M059J (cell line): ENCODE measurements at places on chromosomes 5 and 9. TPM values are rescaled to one million over a fixed set of nuclear protein-coding genes. Genes with fewer than 3 reads are reported as not detected.
A peak's percentile ranks its signal among the peaks of the same experiment; 100 is the strongest.

The CRB2 gene
- not detected in 2 replicates for total RNA-seq

The RLN2 gene
- total RNA-seq: 0.62 TPM in 1 of 2 replicates, not detected in the other

GRCh38 chr5:2375291-2375690 is 376.2 kb downstream of the IRX2 start:
- DNase-seq: no peak

The PCDHGB4 gene
- total RNA-seq: not detected in 2 replicates

DNA sequence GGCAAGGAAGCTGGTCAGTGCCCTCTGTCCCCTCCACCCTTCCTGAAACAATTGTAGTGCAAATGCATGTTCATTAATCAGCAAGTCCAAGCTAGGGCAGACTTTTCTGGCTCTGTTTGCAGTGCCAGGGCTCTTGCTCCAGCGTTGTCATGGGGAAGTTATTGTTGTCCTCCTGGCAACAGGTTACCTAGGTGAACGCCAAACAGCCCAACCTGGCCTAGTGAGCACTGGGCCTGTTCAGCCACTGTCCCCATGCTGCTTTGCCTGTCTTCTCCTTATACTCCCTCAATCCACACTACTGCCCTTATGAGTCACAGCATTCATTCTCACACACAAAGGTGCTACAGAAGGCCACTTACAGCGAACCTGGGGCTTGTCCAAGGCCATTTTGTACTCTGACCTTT is 34.5 kb upstream of the GLIS3 start:
- DNase-seq: peak; percentile 95

GRCh38 chr9:120692901-120693699 is 21.2 kb downstream of the MEGF9 start:
- no peak for DNase-seq

DNA sequence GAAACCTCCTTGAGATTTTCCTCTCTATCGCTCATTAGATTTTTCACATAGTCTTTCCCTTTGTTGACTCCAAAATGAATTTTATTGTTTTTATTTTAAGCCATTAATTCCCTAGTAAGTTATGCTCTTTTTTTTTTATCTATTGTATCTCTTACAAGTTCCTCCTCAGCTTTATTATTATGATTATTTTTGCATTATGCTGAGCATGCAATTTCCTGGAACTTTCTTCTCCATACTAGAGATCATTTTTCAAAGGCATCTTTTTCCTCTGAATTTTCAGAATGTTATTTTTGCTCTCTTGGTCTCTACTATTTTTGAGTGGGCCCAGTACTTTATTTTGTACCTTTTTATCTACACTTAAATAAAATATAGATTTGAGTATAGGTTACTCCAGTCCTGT is 376.6 kb upstream of the SEMA6A start:
- DNase-seq: no peak

The STOML2 gene
- total RNA-seq: 124 and 135 TPM in 2 replicates

The GPR150 gene
- 0.34 and 2.4 TPM in 2 replicates for total RNA-seq

DNA sequence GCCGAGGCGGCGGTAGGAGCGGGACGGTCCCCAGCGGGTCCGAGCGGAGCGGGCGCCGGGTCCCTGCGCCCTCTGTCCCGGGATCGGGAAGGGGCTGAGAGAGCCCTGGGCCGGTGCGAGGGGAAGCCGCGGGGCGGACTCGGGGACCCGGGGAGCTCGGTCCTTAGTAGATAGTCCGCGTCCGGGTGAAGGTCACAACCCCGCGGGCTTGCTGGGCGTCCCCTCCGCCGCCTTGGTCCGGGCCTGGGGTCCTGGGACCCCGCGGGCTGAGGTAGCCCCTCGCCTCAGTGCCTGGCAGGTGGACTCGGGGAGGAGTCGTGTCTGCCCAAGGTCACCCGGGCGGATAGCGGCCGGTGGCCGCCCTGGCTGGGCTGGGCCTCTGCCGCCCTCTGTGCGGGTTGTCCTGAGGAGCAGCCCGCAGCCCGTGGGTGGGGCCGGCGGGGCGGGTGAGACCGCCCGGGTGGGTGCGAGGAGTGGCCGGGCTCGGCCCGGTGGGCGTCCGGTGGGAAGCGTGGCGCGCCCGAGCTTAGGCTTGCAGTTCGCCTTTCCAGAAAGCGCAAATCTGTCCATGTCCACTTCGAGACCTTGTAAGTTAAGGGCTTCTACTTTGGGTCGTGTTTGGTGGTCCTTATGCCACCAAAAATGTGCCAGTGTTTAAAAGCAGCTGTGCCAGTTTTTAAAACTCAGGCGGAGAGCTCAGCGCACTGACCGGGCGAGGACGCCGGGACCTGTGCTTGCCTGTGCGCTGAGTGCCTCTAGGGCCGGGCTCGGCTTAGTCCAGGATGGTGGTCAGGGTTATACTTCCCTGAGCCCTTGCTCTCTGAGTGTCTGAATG is 554 bp downstream of the SDHA start:
- DNase-seq: peak; percentile 45

The GFPT2 gene
- total RNA-seq: 1.9 and 6.2 TPM in 2 replicates

The TIMD4 gene
- not detected in 2 replicates for total RNA-seq

The ANGPTL2 gene
- total RNA-seq: 11.5 and 15.8 TPM in 2 replicates

The NTRK2 gene
- 0.44 and 1.1 TPM in 2 replicates for total RNA-seq

GRCh38 chr5:95864456-95864855 is 41.9 kb upstream of the GLRX start:
- no peak for DNase-seq

- no peak for DNase-seq
Measured at GRCh38 chr9:137984520-137985257, 107.1 kb downstream of the CACNA1B start.

- DNase-seq: no peak
Measured at GRCh38 chr5:140023611-140024191, 19.4 kb downstream of the NRG2 start.

DNA sequence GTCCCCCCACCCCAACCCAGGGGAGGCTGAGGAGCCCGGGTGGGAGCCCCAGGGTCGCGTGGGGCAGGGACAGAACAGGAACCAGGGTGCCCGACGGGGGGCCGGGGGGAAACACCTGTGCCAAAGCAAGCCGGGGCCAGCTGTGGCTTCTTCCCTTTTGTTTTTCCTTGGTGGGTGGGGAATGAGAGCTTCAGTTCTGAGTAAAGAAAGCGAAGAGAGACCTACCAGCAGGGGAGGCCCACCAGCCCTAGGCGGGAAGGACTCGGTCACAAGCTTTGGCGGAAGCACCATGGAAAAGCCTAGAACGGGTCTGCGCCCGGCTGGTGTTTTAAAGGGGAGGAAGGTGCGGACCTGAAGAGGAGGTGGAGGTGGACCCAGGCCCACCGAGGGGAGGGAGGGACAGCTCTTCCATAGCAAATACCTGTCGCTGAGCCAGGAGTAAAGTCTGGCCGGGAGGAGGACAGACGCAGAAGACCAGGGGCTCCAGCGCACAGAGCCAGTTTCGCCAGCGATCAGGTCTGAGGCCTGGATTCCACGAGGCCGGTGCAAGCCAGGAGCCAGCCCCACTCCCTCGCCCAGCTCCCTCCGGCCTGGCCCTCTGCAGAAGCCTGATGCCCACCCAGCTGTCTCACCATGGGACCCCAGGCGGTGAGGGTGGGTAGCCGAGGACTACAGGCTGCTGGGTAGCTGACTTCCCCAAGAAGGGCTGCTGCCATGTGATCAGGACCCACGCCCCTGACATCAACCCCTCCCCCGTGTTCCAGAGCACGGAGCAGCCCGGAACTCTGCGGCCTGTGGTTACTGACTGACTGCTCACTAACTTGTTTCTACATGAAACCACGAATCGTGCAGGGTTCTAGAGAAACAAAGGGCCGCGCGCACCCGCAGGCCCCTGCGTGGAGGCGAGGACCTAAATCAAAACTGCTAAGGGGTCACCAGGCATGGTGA is 849 bp upstream of the MGAT1 start:
- DNase-seq: no peak

DNA sequence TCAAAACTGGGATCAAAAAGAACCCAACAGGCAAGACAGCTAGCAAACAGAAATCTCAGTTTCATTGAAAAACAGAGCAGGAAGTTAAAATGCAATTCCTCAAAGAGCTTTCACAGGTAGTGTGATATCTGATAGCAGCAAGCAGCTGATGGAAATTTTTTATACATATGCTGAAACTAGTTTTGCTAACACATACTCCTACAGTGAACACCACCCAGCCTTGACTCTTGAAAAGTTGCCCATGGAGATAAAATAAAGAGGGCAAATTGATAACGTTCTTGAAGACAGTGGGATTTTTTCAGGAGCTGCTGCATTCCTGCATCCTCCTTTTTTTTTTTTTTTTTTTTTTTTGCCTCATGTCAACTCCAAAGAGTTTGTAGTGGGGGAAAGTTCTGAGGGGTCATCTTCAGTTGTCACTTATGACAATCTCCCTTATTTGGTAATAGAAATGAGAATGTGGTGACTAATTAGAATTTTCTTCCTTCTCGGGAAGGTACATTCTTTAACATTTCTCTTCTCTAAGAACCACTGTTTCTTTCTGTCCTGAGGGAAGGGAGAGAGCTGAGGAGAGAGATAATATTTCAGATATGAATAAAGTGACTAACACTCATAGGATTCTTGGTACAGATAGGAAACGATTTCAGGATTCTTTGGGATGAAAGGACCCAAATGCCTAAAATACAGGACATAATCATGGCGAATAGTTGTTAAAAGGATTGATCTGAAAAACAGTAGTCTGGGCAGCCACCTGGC is 24.6 kb downstream of the SH3RF2 start:
- peak; percentile 72 for DNase-seq

DNA sequence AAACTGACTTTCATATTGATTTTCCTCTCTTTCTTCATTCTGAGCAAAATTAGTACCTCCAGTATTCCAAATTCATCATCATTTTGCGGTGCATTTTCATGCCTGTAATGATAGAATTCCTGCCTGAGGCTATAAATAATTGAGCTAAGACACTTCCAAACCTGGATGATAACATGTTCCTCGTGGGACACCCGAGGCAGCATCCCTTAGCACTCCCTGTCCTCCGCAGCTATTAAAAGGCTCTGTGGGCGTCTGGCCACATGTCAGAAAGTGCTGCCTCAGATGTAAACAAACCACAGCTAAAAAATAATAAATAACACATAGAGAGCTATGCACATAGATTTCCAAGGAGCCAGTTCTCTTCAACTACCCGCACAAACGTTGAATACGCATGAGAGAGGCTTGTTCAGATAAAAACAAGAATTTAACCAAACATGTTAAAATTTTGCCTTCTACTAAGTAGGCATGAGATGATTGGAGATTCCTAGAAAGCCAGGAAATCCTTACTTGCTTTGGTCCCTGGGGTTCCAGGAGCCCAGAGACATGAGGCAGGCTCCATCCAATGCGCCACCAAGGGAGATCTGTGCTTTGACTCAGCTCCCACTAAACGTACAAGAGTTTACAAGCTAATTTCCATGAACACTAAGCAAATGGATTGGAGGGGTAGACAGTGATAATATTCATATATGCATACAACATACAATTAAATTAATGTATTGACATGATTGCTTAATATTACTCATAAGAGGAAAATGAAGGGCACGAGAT is 82.7 kb downstream of the SHC3 start:
- no peak for DNase-seq

DNA sequence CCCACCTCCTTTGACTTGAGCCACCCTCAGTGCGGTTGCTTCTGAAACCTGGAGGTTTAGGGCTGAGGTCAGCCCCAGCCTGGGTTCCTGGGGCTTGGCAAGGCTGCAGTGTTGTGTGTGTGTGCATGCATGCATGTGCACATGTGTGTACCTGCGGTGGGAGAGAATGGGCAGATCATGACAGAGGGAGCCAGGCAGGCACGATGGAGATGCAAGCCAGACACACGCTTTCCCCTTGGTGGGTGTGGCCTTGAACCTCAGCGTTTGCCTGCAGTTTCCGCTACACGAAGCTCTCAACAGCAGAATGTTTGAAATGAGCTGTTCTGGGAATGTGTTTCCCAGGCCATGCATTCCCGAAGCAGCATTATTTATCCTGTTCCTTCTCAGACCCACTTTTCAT is 65.9 kb upstream of the RAPGEF1 start:
- no peak for DNase-seq

DNA sequence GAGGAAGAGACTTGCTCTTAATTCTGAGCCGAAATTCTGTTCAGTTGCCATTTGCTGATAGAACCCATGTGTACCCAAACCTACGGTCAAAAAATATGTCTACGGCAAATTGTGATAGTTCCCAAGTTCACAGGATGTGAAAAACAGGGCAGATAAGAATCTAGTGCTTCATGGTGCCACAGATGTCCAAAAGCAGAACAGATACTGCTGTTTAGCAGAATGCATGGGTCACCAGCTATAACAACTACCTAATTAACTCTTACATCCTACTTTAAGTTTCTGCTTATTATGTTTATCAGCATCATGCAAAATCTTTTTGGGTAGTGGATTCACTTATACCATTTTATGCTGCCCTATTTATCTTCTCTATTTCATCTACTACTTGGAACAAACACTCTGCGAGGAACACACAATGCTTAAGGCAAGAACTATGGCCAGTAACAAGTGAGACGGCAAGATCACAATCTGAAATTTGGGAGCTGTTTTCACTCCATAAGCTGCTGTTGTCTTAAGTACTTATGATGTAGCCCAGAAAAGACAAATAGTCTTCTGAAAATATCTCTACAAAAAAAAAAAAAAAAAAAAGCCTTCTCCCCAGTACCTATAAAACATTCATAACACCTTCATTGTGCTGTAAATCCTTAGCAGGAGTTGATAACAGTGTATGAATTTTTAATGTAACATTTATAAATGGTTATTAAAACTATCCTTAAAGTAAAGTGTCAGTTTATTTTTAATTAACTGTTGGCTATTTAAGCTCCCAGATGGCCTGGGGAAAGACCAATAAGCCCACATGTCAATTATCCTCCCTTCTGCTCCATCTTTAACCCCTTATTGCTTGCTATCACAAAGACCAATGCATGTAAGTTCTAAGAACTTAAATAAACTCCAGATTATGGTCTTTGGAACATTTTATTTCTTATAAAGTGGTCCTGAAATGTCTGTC is 232.3 kb downstream of the TLR4 start:
- DNase-seq: no peak

GRCh38 chr9:109460576-109460975 is 37.5 kb downstream of the PTPN3 start:
- DNase-seq: no peak

GRCh38 chr5:131139321-131139720 is 25.7 kb downstream of the HINT1 start:
- DNase-seq: no peak

DNA sequence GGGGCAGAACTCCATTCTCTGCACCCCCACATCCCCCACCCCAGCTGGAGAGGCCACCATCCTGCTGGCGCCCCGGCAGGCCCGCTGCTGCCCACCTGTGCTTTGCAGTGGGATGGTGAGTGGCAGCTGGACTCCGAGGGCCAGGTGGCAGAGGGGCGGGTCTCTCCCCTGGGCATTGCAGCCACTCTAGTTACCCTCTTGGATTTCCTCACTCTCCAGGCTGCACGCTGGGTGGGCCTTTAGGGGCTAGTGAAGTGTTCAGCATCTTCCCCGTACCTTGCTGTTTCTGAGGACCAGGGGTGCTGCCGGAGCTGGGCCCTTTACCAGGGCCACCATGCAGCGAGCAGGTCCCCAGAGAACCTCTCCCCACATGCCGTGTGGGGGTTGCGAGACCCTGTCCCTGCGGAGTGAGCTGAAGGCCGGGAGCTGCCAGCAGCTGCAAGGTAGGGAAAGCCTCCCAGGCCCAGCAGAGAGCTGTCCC is 88.4 kb upstream of the SH3PXD2B start:
- no peak for DNase-seq

The DNAI1 gene
- total RNA-seq: not detected in 2 replicates
